ENCODE measurements at places on chromosomes 11 and 22. TPM values are rescaled to one million over a fixed set of nuclear protein-coding genes. Genes with fewer than 3 reads are reported as not detected.

DNA sequence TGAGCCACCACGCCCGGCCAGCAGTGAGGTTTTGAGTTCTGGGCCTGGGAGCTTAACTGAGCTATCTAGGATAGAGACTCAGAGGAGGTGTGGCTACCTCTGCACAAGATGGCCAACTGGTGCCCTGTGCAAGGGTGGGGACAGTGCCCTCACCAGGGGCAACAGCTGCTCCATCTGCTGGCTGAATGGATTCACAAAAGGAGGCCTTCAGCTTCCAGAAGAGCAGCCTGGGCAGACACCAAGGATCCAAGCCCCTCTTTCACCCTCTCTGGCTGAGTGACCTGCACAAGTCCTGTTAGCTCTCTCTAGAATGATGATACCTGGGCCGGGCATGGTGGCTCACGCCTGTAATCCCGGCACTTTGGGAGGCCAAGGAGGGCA lies 33.5 kb upstream of the BAIAP2L2 start:
- no peak for DNase-seq

Gene ARFIP2
- 26.3 TPM for polyA plus RNA-seq

DNA sequence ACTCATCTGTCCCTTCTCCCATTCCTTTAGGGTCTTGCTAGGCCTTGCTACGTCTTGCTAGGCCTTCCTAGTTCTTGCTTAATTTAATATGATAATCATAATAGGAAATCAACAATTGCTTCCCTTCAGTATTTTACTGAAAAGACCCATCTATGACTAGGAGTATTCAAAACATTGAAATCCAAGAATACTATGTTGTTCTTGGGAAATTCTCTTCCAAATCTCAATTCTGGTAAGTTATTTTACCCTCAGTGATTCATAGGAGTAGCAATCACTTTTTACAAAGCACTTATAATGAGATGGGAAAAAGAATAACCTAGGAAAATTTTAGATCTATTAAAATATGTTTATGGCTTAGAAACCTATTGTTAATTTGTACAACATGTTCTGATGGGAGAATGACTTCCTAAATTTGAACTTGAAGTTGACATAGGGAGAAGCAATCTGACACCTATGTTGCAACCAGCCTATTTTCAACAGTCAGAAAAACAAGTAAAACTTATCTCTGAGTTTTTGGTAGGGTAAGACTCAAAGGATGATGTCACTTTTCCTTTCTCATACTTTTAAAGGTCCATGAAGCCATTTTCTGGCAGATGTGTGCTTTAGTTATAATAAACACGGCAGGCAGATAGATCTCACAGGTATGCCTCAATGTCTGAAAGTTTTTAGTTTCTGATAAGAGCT lies 29.5 kb upstream of the HIPK3 start:
- DNase-seq = no peak

DNA sequence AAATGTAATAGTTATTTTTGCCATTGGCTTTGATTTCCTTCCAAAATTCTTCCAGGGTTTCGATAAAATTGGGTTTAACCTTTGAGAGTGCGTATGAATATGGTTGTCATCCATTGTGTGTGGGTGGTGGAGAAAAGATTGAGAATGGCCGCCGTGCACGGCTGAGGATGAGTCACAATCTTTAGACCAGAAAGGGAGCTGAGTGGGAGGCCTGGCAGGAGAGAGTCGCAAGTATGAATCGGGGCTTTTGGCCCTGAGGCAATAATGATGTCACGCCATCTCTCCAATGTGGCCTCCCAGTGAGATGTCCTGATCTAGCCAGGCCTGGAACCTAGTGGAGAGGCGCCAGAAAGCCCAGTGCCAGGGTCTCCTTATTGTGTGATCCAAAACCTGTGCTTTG lies 33.1 kb upstream of the SMPD1 start:
- no peak for DNase-seq

DNA sequence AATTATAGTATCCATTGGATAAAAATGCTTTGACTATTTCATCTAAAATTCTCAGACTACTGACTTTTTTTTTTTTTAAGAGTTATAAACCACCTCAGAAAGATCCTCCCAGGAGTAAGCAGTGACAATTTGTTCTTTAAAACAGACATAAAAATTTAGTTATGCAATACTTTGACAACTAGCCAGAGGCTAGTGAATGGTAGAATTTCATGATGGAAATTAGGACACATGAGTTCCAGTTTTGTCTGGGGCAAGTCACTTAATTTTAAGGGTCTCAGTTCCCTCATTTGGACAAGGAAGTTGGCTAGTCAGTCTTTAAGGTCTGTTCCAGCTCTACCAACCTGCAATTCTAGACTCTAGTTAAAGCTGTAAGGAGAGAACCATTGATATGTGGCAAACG lies 2.9 kb downstream of the IL18 start:
- no peak for DNase-seq

GRCh38 chr11:33622186-33622585 lies 78.4 kb downstream of the C11orf91 start:
- DNase-seq = no peak

Gene C1QTNF6
- 3.1 TPM for polyA plus RNA-seq

- no peak for DNase-seq
These were observed 14.0 kb upstream of the PRODH start for GRCh38 chr22:18950141-18950540.

Gene UBQLNL
- 0.03 TPM for polyA plus RNA-seq

Gene SCN4B
- polyA plus RNA-seq = 0.42 TPM

GRCh38 chr22:29344137-29344536 lies 28.6 kb upstream of the RASL10A start:
- no peak for DNase-seq

- no peak for DNase-seq
These were observed 5.2 kb upstream of the C22orf42 start for GRCh38 chr22:32164075-32164860.

Gene DDX10
- polyA plus RNA-seq = 9.7 TPM
